ENCODE measurements at places on chromosomes 2 and 18.

- no peak for DNase-seq
Observed at GRCh38 chr2:147657086-147658000, 187.5 kb upstream of the ACVR2A start.

DNA sequence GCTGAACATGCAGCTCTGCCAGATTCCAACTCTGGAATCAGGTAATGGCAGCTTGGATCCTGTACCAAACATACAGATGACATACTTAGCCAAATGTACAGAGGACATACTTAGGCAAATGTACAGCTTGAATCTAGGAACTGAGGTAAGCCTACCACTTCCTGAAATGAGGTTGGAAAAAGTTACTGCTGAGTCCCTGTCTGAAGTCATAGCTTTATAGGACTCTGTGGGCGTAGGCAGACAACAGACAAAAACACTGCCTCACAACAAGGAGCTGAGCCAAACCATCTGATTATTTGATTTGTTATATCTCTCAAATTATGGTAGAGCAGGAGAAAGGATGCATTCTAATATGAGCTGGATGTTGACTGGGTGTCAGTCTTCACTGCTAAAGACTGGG lies 290.2 kb upstream of the TCF4 start:
- DNase-seq = no peak

- DNase-seq = no peak
Observed at GRCh38 chr2:20985062-20985461, 58.8 kb downstream of the APOB start.

DNA sequence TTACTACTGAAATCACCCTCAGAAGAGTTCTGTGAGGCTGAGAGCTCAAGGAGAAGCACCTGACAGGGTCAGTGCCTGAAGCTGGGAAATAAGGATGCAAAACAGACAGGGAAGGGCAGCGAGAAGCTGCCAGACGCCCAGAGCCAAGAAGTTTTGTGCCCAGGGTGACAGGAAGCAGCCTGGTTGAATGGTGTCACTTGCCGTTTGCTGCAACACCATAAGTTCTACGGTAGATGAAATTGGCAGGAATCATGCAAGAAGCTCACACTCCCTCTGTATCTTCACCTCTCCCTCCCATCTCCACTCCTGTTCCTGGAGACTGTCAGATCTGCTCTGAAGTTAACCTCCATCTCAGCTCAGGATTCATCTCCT lies 117.0 kb upstream of the SLC14A2 start:
- DNase-seq = no peak

DNA sequence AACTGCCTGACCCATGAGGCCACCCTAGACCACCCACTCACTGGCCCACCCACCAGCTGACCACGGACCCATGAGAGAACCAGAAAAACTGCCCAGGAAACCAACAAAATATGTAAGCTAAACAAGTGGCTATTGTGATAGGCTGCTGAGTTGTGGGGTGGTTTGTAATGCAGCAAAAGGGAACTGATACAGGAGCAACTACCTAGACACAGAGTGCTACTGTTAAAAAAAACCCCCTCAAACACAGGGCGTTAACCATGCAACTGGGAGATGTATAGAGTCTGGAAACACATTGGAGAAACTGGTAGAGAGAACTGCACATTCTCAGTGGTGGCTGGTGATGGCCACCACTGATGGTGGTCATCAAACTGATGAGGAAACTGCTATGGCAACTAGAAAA lies 206.3 kb upstream of the GYPC start:
- DNase-seq = no peak
